ENCODE measurements at places on chromosomes 4 and X.

DNA sequence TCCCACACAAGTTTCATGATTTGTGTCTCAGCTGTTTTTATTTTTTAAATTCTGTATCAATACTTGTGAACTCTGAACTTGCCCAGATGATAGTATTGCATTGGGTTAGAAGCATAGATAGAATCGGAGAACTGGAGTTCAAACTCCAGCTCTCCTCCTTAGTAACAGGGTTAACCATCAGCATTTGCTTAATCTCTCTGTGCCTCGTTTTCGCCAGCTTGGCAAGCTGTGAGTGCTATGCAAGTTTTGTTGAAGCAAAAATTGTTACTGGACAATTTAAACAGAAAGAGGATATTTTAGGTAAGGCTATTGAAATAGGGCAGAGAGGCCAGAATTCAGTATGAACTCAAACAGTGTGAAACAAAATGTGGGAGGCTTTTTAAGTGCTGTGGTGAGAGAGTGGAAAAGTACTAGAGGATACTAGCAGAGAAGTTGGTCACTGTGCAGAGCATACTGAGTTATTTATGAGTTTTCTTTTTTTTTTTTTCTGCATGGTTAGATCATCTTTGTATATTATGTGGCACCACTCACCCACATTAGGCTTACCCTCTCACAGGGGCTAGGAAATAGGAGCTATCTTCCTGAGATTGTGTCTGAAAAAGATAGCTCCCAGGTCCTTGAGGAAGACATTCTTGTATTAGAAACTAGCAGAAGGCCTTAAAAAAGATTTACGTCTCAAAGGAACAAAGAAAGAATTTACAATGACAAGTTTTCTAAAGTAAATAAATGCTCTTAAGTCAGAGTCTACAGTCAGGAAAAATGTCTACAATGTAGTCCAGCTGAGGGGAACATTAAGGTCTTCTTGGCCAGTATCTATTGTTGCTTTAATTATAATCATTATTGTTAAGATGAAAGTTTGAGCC lies 1126.6 kb downstream of the FAT4 start:
- no peak for DNase-seq

- no peak for DNase-seq
These were observed 45.9 kb downstream of the ADGRL3 start for GRCh38 chr4:61246034-61246433.

GRCh38 chr4:134691915-134692314 lies 490.3 kb upstream of the PABPC4L start:
- DNase-seq, result no peak

DNA sequence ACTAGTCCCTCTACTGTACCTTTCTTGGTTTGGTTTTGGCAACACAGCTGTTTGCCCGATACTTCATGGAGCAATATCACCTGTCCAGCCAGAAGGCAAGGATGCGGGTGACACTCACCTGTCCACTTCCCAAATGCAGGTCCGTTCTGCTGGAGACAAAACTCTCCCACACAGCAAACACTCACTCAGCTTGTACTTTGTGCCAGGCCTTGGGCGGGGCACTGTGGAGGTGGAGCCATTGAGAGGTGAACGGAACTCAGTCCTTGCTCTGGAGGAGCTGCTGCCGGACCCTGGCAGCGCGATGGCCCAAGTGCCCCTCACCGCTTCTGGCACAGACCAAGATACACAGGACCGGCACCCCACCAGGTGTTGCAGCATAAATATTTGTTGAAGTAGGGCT lies 15.3 kb upstream of the HMGB3 start:
- no peak for DNase-seq

DNA sequence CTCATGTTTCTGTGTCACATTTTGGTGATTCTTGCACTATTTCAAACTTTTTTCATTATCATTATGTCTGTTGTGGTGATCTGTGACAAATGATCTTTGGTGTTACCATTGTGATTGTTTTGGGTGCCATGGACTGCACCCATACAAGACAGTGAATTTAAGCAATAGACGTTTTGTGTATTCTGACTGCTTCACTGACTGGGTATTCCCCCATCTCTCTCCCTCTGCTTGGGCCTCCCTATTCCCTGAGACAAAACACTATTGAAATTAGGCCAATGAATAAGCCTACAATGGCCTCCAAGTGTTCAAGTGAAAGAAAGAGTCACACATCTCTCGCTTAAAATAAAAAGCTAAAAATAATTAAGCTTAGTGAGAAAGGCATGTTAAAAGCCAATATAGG lies 60.2 kb downstream of the BANK1 start:
- DNase-seq, result no peak

DNA sequence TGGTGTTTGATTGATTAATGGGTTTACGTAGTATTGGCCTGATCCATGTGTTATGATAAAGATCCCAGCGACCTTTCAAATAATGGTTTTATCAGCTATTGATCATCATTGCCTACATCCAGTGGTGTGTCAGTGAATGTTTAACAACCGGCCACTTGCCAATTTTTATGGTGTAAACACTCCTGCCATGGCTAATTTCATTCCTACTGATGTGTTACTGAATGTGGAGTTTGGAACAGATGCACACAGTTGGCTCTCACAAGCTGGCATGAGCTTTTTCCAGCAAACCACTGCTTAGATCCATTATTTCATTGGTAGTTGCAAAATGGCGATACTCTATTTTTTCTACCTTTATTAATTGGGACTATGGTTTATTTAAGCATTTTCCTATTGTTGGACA lies 139.9 kb downstream of the REPS2 start:
- DNase-seq, result no peak

- DNase-seq, result no peak
These were observed 106.8 kb upstream of the MAGEA10 start for GRCh38 chrX:152245213-152245612.

- no peak for DNase-seq
These were observed 11.1 kb downstream of the TMEM164 start for GRCh38 chrX:110013968-110014367.

- DNase-seq, result no peak
These were observed 31.7 kb downstream of the USP9X start for GRCh38 chrX:41116948-41117347.

DNA sequence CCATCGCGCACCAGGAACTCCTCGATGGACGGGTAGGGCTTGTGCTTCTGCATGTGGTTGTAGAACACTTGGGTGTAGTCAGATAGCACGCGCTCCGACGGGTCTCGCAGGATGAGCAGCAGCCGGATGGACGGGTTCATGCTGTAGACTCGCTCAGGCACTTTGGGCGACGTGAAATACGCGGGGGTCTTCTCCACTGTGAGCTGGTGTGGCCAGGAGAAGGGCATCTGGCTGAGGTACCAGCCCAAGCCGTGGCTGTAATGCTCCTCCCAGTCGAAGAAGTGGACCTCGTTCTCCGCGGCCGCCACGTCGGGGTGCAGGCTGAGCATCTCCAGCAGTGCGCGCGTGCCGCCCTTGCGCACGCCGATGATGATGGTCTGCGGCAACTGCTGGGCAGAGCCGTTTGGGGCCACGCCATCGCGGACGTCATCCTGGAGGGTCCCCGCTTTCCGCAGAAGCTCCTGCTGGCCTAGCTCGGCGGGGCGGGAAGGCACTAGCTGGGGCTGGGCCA lies 29.2 kb downstream of the HS3ST1 start:
- DNase-seq, result no peak

- DNase-seq, result no peak
These were observed 231.5 kb downstream of the UNC5C start for GRCh38 chr4:95317085-95317793.

DNA sequence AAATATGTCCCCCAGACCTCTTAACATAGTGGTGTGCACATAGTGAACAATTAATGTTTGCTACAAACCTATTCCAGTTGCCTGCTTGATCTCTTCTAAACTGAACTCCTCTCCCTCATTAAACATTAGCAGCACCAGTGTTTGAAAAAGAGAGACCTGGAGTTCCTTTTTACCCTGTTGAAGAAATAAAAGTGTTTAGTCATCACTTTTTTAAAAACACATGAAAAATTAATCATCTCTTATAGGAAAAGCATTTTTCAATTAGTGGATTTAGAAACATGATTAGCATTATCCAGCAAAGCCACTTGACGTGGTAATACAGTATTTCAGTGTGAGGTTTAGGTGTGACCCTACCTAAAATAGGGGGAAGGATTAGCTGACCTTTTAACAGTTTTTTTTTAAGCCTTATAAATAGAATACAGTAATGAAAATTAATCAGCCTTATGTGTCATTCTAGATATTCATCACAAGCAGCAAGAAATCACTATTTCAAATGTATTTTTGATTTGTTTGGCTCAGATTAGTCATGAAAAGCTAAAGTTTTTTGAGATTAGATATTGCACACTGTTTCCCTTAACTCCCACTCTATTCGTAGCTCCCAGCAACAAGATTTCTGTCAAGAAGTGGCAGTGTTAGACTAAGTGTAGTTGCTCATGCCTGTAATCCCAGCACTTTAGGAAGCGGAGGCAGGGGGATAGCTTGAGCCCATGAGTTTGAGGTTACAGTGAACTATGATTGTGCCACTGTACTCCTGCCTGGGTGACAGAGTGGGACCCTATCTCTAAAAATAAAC lies 26.2 kb downstream of the CUL4B start:
- DNase-seq, result no peak

GRCh38 chr4:185192059-185192458 lies 11.7 kb downstream of the CFAP97 start:
- no peak for DNase-seq

- no peak for DNase-seq
These were observed 615.4 kb upstream of the ZFP42 start for GRCh38 chr4:187380181-187380581.

DNA sequence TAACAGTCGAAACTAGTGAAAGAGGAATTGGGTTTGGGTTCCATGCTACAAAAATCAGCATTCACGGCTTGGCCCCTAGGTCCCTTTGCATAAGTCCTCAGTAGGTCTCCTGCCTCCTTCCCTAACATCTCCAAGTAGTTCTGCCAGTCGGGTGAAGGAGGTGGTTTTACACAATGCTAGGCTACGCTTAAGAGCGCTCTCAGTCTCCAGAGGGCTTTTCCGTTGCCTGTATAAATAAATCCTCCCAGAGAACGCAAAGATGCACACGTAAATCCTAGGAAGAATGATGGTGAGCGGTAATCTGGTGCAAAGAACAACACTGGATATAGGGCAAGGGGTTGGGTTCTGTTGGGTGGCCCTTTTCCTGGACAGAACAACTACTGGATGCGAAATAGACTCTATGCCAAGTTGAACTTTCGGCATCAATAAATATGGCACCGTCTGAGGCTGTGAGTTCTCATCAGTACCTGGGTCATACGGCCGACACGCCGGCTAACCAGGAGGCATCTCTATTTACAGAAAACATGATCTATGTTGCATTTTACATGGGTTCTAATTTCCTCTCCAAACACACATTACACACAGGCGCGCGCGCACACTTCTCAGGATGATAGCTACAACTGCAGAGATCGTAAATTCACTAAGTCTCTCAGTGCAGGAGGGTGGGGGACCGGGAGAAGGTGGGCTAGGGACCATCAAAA lies 1.3 kb downstream of the CAMK2D start:
- no peak for DNase-seq

- no peak for DNase-seq
These were observed 3.2 kb downstream of the CAMK2D start for GRCh38 chr4:113758372-113758771.

DNA sequence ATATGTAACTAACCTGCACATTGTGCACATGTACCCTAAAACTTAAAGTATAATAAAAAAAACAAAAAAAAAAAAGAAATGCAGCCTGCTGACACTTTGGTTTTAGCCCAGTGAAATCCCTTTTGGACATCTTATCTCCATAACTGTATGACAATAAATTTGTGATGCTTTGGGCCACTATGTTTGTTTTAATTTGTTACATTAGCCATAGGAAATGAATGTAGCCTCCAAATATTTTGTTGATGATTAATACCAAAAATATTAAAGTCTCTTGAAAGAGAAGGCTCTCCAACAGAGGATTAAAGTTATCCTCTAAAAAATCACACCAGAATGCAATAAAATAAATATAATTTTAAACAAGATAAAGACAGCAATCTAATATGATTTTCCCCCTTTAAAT lies 852.7 kb upstream of the SLIT2 start:
- DNase-seq, result no peak

DNA sequence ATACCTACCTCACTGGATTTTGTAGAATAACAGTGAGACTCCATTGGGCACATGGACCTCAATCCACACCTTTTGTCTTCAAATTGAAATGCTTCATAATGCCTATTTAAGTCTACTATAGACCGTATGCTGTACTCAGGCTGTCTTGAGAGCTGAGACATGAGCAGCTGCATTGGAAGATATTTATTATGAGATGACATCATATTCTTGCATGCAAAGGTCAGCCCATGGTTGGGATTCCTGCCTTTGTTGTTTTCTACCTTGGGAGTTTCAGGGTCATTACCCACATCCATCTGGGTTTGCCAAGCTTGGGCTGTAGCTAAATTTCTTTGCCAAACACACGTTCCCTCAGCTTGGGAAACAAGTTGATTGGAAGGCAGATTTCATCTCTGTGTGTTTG lies 33.2 kb upstream of the MAMLD1 start:
- no peak for DNase-seq

- DNase-seq, result no peak
These were observed 313.2 kb downstream of the DHRSX start for GRCh38 chrX:2187352-2188115.

DNA sequence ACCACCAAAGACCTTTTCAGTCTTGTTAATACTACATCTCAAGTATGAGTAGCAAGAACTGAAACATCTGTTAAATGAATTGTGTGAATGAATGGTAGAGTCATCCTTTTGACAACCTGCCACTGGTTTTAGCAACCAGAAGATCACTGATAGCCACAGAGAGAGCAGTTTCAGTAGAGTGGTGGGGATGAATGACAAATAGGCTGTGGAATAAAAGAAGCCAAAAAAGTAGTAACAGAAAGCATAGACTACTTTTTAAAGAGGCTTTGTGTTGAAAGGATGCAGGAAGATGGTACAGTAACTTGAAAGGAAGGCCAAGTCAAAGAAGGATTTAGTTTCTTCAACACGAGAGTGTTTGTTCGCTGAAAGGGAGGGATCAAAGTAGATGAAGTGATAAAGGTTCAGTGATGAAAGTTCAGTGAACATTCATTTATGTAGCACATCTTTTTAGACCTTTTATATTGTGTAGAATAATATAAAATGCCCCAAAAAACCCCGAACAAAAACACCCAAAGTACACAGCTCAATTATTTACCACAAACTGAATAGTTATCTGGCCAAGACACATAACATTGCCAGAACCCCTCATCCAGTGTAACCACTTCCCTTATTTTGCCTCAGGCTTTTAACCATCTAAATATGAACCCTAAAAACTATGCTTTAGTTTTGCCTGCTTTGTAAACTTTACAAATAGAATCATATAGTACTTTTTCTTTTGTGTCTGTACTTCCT lies 40.1 kb upstream of the EIF1AX start:
- DNase-seq, result no peak

Data from epithelial cell of proximal tubule (primary cell).